GM13977 (cell line): ENCODE measurements at places on chromosomes 5 and 9.

GRCh38 chr5:169153405-169153804 is 147.5 kb downstream of the SLIT3 start:
- DNase-seq, result no peak

DNA sequence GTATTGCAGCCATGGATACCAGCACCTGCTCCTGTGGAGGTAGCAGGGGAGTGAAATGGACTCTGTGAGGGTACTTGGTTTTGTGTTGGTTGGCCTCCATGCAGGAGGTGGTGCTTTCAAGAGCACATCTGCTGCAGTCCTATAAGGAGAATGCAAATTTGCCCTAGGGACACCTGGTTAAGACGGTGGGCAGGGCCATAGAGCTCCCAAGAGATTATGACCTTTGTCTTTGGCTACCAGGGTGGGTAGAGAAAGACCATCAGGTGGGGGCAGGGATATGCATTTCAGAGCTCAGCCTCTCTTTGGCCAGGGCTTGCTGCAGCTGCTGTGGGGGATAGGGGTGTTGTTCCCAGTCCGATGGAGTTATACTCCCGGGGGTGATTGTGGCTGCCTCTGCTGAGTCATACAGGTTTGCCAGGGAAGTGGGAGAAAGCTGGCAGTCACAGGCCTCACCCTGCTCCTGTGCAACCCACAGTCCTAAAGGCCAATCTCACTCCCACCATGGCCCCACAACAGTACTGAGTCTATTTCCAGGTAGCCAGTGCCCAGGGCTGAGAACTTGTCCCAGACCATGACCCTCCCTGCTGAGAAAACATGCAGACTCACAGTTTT is 14.0 kb upstream of the PDLIM4 start:
- no peak for DNase-seq

DNA sequence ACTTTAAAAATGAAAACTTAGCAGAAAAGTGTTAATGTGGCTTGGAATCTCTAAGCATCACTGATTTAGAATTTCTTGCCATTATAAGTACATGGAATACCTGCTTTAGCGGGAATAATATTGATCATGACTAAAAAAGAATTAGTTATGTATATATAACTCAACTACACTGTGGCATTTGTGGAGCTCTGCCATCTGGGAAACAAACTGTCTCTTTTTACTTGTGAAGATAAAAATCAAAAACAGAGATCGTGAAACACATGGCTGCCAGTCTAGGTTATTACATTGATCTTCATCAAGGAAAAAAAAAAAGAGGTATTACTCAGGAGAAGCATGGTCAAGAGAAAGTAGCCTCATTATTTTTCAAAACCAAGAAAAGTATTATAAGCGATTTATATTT is 287.4 kb downstream of the HTR1A start:
- no peak for DNase-seq

DNA sequence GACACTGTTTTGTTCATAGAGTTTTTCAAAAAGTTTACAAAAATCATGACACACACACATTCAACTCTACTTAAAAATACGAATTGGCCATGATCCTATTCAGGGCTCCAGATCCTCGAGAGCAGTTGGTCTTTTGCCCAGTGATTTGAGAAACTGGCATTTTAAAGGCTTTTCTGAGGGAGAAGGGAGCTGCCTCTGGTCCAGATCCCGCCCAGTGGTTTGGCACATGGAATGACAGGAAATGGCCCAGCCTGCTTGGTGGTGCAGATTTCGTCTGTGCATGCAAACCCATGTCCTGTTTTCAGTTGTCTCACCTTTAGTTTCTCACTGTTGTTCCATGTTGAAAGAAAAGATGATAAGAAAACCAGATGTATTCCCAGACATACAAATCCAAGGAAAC is 3.6 kb downstream of the CAMK4 start:
- no peak for DNase-seq

GRCh38 chr5:141476132-141476911 is 556 bp downstream of the PCDHGC3 start:
- DNase-seq, result peak; percentile 36

DNA sequence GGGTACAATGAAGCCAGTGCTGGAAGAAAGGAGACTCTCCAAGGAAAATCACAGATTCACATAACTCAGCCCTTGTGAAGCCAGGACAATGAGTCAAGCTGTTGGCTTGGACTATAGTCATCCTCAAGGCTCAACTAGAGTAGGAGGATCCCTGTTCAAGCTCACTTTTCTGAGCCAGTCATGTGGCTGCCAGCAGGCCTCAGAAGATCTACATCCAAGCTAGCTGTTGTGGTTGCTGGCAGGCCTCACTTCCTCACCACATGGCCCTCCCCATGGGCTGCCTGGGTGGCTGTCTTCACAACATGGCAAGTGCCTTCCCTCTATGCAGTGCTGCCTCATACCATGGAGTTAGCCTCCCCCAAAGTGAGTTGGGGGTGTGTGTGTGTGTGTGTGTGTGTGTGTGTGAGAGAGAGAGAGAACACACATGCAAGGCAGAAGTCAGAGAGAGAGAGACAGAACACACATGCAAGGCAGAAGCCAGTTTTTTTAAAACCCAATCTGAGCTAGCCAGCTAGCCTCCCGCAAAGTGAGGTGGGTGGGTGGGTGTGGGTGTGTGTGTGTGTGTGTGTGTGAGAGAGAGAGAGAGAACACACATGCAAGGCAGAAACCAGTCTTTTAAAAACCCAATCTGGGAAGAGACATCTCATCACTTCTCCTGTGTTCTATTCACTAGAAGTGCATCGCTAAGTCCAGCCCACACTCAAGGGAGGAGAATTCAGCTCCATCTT is 17.1 kb downstream of the SCAI start:
- DNase-seq, result peak; percentile 57

GRCh38 chr5:115214541-115214940 is 44.8 kb upstream of the TRIM36 start:
- no peak for DNase-seq

DNA sequence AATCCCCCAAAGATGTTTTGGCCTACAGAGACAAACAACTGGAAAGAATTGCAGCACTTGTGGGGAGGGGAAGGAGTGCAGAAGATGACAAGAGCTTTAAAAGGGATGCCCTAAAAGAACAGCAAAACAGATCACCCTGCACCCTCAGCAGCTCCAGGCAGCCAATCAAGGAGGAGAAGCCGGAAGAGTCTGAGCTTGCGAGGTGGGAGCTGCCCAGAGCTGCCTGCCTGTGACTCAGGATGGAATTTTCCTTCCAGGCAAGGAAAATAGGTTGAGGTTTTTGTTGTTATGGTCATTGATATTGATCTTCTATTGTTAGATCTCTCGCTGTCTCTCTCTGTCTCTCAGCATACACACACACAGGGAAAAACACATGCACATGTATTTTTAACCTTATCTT is 70.3 kb upstream of the MAP1B start:
- DNase-seq, result no peak

GRCh38 chr5:84383816-84384603 is 670 bp downstream of the EDIL3 start:
- DNase-seq, result no peak

DNA sequence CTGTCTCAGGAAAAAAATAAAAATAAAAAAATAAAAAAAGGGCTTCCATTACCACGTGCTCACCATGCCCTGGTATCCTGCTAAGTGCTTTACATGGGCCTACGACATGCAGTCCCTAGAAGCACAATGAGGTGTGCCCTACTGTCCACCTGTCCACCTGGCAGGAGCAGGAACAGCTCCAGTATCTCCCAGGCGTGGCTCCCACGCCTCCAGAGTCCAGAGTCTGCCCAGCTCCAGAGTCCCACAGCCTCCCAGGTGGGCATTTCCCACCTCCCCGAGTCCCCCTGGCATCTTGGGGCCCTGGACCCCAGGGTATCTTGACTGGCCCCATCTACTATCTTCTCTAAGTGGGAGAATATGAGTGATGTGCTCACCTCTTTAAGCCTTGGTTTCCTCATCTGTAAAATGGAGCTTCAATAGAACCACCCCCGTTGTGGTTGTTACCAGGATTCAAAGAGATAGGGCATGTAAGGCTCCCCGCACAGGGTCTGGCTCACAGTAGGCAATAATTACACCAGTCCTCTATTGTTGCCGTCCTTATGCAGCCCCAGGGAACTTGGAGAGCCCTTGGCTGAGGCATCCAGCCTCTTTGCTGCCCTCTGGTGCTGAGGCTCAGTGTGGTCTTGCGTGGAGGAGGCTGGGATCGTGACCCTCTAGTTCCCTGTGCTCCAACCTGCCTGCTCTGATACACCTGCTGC is 8.9 kb downstream of the CXCL14 start:
- DNase-seq, result no peak

- DNase-seq, result no peak
Measured at GRCh38 chr5:159403906-159404681, 73.8 kb upstream of the IL12B start.

GRCh38 chr9:13791816-13792215 is 512.3 kb upstream of the MPDZ start:
- no peak for DNase-seq

- no peak for DNase-seq
Measured at GRCh38 chr5:74420947-74421346, 219.6 kb downstream of the ENC1 start.

- DNase-seq, result no peak
Measured at GRCh38 chr5:38121420-38121819, 136.9 kb upstream of the EGFLAM start.

- DNase-seq, result no peak
Measured at GRCh38 chr5:157447201-157447637, 12.8 kb upstream of the NIPAL4 start.

DNA sequence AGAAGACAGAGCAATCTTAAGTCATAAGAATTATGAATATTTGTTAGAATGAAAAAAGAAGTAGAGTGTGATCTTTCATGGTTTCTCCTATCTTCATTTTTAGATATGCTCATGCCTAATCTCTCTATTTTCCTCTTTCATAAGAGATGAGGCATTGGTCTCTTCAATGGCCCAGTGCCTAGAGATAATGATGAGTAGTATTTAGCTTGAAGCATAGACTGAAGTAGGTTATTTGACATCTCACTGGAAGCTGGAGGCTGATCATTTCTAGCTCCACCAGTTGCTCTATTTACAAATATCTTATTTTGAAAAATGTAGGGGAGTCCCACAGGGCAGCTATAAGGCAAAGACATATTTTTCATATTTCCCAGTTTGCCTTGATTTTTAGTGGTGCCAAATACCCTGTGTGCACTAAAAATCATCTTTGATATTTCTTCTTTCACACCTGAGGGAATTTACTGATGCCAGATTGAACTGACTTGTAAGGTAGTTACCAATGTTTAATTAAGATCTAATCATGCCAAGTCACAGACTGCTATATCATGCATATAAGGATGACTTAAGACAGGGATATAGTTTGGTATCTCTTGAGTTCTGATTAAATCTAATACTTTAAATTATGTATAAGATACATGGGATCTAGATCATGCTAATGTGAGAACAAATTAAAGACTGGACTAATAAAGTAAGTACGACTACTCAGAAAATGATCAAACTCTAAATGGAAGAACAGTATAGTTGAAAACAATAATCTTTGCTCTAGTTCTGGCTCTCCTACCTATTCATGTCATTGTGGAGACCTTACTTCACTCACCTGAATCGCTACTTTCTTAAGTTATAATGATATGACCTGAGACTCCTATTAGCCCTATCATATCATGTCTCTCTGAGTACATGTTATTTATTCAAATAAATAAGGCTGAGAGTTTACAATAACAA is 108.2 kb upstream of the IFNE start:
- no peak for DNase-seq

GRCh38 chr9:27377147-27377807 is 80.3 kb upstream of the EQTN start:
- DNase-seq, result no peak

- DNase-seq, result no peak
Measured at GRCh38 chr5:78698191-78698791, 49.7 kb upstream of the LHFPL2 start.

- peak; percentile 6 for DNase-seq
Measured at GRCh38 chr5:58491216-58491892, at the start of gene GAPT. GAPT (plus strand) TSS chr5:58491435; CDS start chr5:58494537, 3,102 bp downstream.

GRCh38 chr9:69180670-69181069 is 6.6 kb downstream of the TJP2 start:
- DNase-seq, result no peak

GRCh38 chr9:92245005-92245797 is 48.3 kb downstream of the IARS1 start:
- DNase-seq, result no peak

DNA sequence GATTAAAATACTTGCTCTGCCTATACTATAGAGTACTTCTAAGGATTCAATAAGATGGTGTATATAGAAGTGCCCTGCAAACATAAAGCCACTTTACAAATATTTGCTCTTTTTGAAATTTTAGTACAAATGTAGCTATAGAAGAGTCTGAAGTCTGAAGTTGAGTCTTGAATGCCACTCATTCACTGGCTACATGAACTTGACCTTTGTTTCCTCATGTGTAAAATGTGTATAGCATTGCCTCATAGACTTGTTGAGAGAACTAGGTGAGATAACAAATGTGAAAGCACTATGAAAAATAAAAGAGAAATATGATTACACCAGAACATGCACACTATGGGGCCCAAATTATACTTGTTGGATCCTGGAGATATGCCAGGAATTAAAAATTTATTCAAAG is 244.7 kb downstream of the SEC61B start:
- no peak for DNase-seq

DNA sequence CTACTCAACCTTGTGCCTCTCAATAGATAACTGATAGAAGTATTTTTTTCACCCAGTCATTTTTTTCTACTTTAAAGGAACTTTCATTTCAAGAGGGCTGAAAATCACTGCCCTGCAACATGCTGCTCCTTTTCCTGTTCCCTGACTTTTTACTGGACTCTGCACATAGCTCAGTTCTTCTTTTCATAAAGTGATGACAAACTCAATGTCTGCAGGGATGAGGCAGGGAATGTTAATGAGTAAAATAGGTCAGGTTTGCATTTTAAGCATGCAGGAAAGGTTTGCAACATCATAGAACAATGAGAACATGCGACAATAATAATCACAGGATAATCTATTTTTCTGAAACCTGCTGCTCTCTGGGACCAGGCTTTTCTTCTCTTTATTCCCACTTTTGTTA is 172.2 kb upstream of the SGCD start:
- DNase-seq, result no peak

DNA sequence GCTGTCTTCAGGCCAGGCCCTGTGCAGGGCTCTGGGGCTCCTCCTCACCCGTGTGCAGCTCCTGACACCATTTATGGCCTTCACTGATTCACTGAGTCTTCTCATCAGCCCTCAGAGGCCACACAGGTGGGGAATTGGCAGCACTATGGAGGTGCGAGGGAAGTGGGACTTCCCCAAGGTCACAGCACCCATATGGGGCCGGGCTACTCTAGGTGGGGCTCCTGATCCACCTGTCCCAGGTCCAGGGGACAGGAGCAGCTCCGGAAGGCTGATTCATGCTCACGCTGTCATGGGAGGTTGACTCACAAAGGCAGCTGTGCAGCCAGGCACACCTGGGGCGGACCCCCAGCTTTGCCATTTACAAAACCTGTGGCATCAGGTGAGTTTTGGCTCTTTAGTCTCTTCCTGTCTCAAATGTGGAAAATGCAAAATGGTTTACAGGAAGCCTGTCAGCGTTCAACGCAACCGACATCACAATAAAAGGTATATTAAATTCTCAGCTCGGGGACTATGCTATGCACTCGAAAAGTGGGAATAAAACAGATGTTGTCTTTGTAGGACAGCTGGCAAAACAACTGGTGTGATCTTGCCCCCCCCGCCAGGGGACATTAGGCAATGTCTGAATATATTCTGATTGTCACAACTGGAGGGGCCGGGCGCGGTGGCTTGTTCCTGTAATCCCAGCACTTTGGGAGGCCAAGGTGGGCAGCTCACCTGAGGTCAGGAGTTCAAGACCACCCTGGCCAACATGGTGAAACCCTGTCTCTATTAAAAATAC is 15.0 kb downstream of the NAIF1 start:
- no peak for DNase-seq
